ENCODE measurements at places on chromosomes 3 and 15. TPM values are rescaled to one million over a fixed set of nuclear protein-coding genes. Genes with fewer than 3 reads are reported as not detected.

- H3K36me3 ChIP-seq, result no peaks in the 10 kb centered on the region
- no peaks in the 10 kb centered on the region for H3K27me3 ChIP-seq
- H3K4me1 ChIP-seq, result no peaks in the 10 kb centered on the region
- DNase-seq, result no peak
- H3K27ac ChIP-seq, result no peak overlapping the region
- H3K4me3 ChIP-seq, result no peak overlapping the region
Observed at GRCh38 chr3:42490243-42490642, 12.2 kb upstream of the VIPR1 start.

- no peaks in the 10 kb centered on the region for H3K36me3 ChIP-seq
- H3K4me1 ChIP-seq, result no peaks in the 10 kb centered on the region
- no peaks in the 10 kb centered on the region for H3K27me3 ChIP-seq
- H3K27ac ChIP-seq, result no peak overlapping the region
- DNase-seq, result no peak
- H3K4me3 ChIP-seq, result no peak overlapping the region
Observed at GRCh38 chr3:134619884-134620445, 30.9 kb downstream of the KY start.

C3orf22 gene
- total RNA-seq, result not detected

- no peak for DNase-seq
- no peak overlapping the region for H3K27ac ChIP-seq
- H3K4me1 ChIP-seq, result no peaks in the 10 kb centered on the region
- H3K4me3 ChIP-seq, result no peak overlapping the region
- H3K27me3 ChIP-seq, result no peaks in the 10 kb centered on the region
Observed at GRCh38 chr15:22903961-22904534, 65.6 kb downstream of the NIPA2 start.

CACNA1D gene
- total RNA-seq, result 0.78 TPM

EXD1 gene
- total RNA-seq, result not detected
